GM23338 (cell line): ENCODE measurements at places on chromosomes 2 and 18. TPM values are rescaled to one million over a fixed set of nuclear protein-coding genes. Genes with fewer than 3 reads are reported as not detected.

GRCh38 chr2:176677746-176678265 is 408.6 kb downstream of the MTX2 start:
- no peaks in the 10 kb centered on the region for H3K36me3 ChIP-seq
- no peak overlapping the region for H3K27ac ChIP-seq
- DNase-seq = no peak
- no peaks in the 10 kb centered on the region for H3K27me3 ChIP-seq
- peaks cover 34% of the 10 kb centered on the region for H3K4me1 ChIP-seq

- DNase-seq = no peak
- no peak overlapping the region for H3K27ac ChIP-seq
- H3K4me3 ChIP-seq = no peak overlapping the region
- H3K36me3 ChIP-seq = no peaks in the 10 kb centered on the region
- H3K27me3 ChIP-seq = no peaks in the 10 kb centered on the region
Observed at GRCh38 chr2:143336719-143337210, 207.5 kb downstream of the ARHGAP15 start.

- no peaks in the 10 kb centered on the region for H3K36me3 ChIP-seq
- no peak overlapping the region for H3K4me3 ChIP-seq
- H3K27me3 ChIP-seq = no peaks in the 10 kb centered on the region
- peaks cover 10% of the 10 kb centered on the region; the same call in 1 of the 2 replicates for H3K4me1 ChIP-seq
Observed at GRCh38 chr2:159559034-159559433, 57.3 kb downstream of the BAZ2B start.

- no peak for DNase-seq
- H3K4me1 ChIP-seq = no peaks in the 10 kb centered on the region
- H3K27me3 ChIP-seq = no peaks in the 10 kb centered on the region
- H3K36me3 ChIP-seq = no peaks in the 10 kb centered on the region
- no peak overlapping the region for H3K4me3 ChIP-seq
- H3K27ac ChIP-seq = no peak overlapping the region
Observed at GRCh38 chr2:169345486-169346437, 16.6 kb downstream of the LRP2 start.

DNA sequence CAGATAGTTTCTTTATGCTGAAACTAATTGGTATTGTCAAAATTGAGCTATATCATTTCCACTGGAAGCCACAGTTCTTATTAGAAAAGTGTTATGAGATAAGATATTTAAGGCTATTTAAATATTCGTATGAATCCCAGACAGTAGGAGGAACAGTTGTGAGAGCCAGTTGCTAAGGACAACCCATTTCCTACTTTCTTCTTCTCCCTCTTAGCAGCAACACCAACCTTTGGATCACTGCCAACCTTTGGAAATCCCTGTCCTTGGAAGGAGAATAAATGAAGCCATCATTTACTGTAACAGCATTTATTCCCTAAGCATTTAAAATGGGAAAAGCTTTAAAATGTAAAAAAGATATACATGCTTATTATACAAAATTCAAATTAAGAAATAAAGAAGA is 85.8 kb downstream of the PLCL1 start:
- H3K4me3 ChIP-seq = no peak overlapping the region
- no peak for DNase-seq
- H3K4me1 ChIP-seq = peaks cover 9% of the 10 kb centered on the region; the same call in 1 of the 2 replicates
- no peaks in the 10 kb centered on the region for H3K36me3 ChIP-seq
- no peak overlapping the region for H3K27ac ChIP-seq

GRCh38 chr18:62420513-62421209 is 95.6 kb downstream of the TNFRSF11A start:
- H3K4me3 ChIP-seq = no peak overlapping the region
- H3K27me3 ChIP-seq = no peaks in the 10 kb centered on the region
- no peak overlapping the region for H3K27ac ChIP-seq
- no peaks in the 10 kb centered on the region for H3K36me3 ChIP-seq

DNA sequence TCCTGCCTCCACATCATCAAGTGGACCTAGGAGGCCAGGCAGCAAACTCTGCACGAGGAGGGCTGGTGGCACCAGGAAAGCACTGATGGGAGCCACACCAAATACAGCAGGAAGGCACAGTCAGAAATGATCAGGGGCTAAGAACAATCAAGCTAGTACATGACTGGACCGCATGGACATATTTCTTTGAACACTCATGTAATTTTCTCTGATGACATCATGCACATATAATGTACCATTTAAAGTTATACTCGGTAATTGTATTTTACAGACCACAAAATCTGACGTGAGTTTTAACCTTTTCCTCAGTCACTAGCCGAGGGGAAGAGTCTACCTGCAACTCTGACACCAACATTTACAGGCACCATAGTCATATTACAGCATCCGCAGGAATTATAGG is 76.7 kb downstream of the XDH start:
- H3K27me3 ChIP-seq = no peaks in the 10 kb centered on the region
- no peak overlapping the region for H3K27ac ChIP-seq
- no peak overlapping the region for H3K4me3 ChIP-seq
- H3K36me3 ChIP-seq = no peaks in the 10 kb centered on the region
- no peak for DNase-seq
- no peaks in the 10 kb centered on the region for H3K4me1 ChIP-seq

DNA sequence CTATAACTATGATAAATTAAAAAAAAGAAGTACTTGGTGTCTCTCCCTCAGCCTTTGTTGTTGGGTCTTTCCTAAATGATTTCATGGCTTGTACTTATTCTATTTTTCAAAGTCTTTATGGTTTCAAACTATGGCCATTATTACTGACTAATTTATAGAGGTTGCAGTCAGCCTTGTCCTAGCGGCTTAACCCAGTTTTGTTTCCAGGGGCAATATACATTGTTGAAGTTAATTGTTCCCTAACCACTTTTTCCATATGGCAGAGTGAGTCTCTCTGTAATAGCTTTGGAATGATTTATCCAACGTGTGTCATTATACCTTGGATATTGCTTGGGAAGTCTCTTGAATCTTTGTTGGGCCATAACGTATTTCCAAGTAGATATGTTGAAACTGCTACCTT is 408.8 kb downstream of the HRH4 start:
- no peak overlapping the region for H3K27ac ChIP-seq
- 0 out of 2 replicates have a peak, but pooled peaks cover 7% of the 10 kb centered on the region for H3K4me1 ChIP-seq
- H3K27me3 ChIP-seq = no peaks in the 10 kb centered on the region
- no peak for DNase-seq
- H3K36me3 ChIP-seq = no peaks in the 10 kb centered on the region

DNA sequence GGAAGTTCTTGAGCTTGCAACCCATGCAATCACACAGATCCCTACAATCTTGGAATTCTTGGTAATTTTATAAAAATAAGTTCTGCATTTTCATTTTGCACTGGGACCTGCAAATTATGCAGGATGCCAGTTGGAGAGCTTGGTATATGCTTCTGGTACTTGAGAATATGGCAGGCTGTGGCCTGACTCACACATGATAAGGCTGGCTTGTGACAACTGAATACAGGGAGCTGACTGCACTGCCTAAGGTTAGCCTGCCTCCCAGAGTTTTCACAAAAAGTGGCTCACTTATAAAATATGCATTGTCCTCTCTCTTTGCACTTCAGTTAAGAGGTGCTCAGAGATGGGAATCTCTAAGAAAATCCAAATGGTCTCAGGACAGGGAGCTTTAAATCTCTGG is 265.5 kb upstream of the KCNJ3 start:
- H3K27me3 ChIP-seq = no peaks in the 10 kb centered on the region
- no peak overlapping the region for H3K27ac ChIP-seq
- H3K4me3 ChIP-seq = no peak overlapping the region
- H3K36me3 ChIP-seq = no peaks in the 10 kb centered on the region

GRCh38 chr2:167215595-167215994 is 327.3 kb downstream of the XIRP2 start:
- H3K36me3 ChIP-seq = no peaks in the 10 kb centered on the region
- no peak overlapping the region for H3K27ac ChIP-seq
- no peaks in the 10 kb centered on the region for H3K27me3 ChIP-seq
- peak; percentile 55 for DNase-seq

The MDH1B gene
- 1.5 and 1.8 TPM in 2 replicates for polyA plus RNA-seq

The ZNF142 gene
- polyA plus RNA-seq = 14.6 and 14.9 TPM in 2 replicates

The SERPINB3 gene
- 0.27 and 0.33 TPM in 2 replicates for polyA plus RNA-seq

The IL36B gene
- not detected in 2 replicates for polyA plus RNA-seq

The SPHKAP gene
- 0.03 TPM in 1 of 2 replicates, not detected in the other for polyA plus RNA-seq

The C2orf68 gene
- 76.4 and 81.2 TPM in 2 replicates for polyA plus RNA-seq

The FBLN7 gene
- 0.14 and 0.16 TPM in 2 replicates for polyA plus RNA-seq
